ENCODE measurements at places on chromosomes 6 and 20.

DNA sequence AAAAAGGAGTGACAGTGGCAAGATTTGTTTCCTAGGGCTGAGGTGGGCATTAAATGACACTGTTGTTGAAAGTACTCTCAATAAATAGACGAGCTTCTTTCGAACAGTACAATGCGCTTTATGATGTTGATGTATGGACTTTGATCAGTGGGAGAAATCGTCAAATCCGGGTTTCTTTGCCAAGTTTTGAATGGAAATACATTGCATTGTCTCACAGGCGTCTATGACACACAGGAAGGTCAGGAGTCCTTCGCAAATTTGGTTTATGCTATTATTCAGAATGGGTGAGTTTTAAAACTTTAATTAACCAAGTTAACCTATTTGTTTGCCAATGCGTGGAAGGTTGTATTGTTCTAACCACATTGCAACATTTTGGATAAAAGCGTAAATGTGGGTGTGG, 547.3 kb upstream of the SLC35B3 start:
- DNase-seq, result no peak

DNA sequence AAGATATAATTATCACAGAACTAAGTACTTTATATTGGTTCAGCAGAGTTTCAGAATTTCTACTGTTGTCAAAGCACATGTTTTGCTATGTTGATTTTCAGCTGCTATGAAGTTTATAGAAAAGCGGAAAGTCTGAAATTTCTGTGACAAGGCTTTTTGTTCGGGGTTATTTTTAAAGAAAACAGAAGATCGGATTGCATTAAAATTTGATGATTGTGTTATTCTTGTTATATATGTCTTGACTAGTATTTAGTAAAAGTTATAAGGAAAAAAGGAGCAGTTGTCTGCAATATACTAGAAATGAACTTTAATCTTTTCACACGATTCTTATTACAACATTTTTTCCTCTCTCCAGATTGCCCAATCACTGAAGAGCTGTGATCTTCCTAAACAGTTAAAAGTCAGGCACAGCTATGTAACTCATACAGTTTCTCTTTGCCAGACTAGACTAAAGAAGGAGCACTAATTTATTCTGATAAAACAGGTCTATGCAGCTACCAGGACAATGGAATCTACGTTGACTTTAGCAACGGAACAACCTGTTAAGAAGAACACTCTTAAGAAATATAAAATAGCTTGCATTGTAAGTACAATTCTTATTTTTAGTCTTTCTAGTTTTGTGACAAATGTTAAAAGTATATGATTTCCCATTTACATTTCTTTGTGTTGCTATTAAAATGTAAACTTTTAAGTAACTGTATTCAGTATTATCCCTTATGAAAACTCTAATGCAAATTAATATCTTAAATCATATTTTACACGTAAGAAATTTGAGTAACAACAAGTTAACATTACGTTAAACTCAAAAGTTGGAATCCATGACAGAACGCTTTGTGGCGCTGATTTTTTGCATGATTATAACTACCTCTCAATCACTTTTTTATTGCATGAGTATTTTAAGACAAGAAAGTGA, at the start of gene ENPP3:
TSS of gene ENPP3 (plus strand) at position 423 of the 913 bp plus-strand sequence. CDS start at position 506, 83 bp downstream.
- DNase-seq, result no peak

DNA sequence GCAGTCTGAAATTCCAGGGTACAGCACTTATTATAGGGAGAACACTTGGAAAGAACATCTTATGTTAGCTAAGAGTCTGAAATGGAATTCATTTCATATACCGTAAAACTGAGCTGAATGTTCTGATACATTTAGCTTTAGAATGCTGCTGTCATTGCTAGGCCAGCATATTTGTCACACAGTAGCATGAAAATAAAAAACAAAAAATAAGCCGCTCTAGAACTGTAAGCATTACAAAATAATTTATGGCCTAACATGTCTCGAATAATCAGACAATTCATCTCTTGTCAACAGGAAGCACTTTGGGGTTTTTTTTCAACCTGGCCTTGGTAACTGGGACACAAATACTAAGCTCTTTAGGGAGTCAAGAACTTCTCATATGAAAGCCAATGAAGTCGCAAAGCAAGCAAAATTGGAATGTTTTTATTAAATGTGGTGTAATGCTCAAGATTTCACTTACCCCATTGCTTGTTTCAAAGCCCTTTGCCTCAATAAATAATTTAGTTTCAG, 115.7 kb downstream of the PHACTR1 start:
- DNase-seq, result no peak

DNA sequence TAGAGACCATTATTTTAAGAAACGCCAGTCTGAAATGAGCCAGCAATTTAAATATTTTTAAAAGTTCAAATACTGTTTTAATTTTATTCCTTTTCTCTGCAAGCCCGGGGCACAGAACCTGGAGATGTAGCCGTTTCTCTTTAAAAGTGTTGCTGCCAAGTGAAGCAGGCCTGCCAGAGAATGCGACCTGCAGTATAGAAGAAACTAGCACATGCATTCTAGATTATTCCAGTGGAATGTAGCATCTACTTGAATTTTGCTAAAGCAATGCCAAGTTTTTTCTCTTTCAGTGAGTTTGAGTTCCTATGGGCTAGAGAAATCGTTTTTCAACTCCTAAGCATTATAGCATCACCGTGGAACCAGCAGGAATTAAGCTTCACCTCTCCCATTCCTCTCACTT, 101.3 kb downstream of the QRSL1 start:
- no peak for DNase-seq

DNA sequence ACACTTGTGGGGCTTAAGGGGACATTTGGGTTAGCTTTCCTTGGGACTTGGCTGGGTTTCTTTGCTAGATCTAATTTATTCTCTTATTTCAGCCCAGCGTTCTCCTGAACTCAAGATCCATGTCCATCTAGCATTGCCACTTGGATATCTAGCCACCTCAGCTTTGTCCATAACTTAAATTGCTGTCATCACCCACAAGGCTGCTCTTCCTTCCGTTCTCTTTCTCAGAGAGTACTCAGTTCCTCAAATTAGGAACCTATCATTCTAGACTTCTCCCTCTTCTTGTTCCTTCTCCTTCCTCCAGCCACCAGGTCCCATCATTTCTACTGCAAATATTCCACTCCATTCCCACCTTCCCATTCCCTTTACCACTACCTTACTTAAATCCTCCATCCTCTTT, 4.3 kb downstream of the SMIM26 start:
- no peak for DNase-seq
